ENCODE measurements at places on chromosomes 2 and 18. TPM values are rescaled to one million over a fixed set of nuclear protein-coding genes. Genes with fewer than 3 reads are reported as not detected.

Gene PLEK
- not detected for total RNA-seq

Gene FZD7
- 103 TPM for total RNA-seq

Gene CTAGE1
- total RNA-seq: not detected

DNA sequence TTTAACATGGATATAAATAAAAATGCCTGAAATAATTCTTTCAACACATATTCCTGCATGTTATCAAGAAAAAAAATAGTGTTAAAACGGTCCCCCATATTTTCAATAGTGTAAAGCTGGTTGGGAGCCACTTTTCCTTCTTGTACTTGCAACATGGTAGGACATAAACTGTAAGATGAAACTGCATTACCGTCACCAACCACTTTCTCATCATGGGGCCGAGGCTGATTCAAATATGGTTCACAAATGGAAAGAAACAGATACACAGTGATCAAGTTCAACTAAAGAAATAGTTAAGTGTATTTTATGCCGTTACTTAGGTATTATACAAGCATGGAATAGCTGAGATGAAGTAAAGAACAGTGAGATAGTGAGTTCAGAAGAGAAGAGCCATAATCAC, 360.7 kb downstream of the ZEB2 start:
- no peak for DNase-seq

- DNase-seq: no peak
Measured at GRCh38 chr2:120932472-120932871, 196.8 kb downstream of the GLI2 start.

DNA sequence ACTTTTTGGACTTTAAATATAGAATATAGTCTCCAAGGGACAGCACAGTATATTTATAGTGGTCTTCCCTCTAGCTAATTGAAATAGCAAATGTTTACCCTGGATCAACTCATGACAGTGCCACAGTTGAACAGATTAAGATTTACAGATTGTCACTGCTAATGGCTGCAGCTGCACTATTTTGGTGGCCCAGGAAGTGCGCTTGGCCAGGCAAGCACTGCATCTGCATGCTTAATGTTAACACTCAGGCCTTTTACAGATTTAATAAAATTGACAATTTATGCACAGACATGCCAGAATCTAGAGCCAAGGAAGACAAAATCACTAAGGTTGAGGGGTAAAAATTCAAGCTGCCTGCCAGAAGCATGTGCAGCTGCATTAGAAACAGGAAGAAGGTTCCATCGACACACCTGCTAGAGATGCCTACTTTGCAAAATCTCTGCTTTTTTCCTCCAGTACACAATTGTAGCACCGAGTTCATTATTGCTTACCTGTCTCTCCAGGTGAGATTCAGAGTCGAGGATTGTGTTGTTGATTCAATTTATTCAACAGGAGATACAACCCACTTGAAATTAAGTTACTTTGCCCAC, 1042.3 kb upstream of the NRXN1 start:
- DNase-seq: no peak

- no peak for DNase-seq
Measured at GRCh38 chr18:64219517-64219916, 70.6 kb upstream of the LINC00305 start.

DNA sequence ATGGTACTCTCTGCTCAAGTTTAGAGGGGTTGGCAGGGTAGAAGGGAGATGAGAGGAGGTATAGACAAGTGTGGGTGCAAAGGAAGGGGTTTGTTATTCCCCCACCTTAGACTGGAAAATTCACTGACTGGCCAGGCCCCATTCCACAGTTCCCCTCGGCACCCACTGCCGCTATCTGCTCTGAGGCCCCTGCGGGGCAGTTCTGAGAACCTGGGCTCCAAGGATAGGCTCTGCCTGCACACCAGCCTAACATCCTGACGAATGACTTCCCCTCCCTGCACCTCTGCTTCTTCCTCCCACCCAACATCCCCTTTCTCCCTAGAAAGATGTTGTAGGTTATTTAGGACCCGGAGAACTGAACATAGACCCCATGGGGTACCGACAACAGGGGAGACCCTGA, 303.9 kb upstream of the HDAC4 start:
- no peak for DNase-seq

- DNase-seq: peak; percentile 19
Measured at GRCh38 chr2:49616800-49617199, 462.5 kb upstream of the FSHR start.

Measured in H7 (cell line).